Activated T-helper 1 cell treated with anti-CD3 and anti-CD28 coated beads, Interleukin-12 subunit alpha, Interleukin-12 subunit beta, Interleukin-2, Interleukin-4 antibody, amounts not matched to agents 30 ng/mL and 10 ng/mL and 1 ng/mL, durations not matched to agents 14 hours and 24 hours and 36 hours (primary cell): ENCODE measurements at places on chromosomes 13 and 19. TPM values are rescaled to one million over a fixed set of nuclear protein-coding genes. Genes with fewer than 3 reads are reported as not detected.

- no peak for DNase-seq
These were observed 116.0 kb upstream of the ARGLU1 start for GRCh38 chr13:106683918-106684317.

DNA sequence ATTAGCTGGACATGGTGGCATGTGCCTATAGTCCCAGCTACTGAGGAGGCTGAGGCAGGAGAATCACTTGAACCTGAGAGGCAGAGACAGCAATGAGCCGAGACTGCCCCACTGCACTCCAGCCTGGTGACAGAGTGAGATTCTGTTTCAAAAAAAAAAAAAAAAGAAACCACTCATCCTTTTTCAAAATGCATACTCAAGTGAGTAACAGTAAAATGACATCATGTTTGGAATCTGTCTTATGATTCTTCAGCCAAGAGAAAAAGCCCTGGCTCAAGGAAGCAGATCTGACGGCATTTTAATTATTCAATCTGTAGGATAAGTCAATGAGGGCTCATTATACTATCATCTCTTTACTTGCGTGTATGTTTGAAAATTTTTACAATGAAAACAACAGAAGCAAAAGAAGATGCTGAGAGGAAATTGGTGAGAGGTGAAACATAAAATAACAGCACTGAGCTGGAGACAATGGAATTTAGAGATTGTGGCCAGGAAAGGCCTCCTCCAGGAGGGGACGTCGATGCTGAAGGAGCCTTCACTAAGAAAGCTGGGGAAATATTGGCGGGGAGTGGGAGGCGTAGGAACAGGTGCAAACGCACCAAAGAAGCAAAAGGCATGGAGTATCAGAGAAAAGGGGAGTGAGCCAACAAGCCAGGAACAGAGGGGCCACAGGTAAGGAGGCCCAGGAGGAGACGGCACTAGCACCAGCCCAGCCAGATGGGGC, 12.9 kb upstream of the CCNE1 start:
- DNase-seq, result no peak

DNA sequence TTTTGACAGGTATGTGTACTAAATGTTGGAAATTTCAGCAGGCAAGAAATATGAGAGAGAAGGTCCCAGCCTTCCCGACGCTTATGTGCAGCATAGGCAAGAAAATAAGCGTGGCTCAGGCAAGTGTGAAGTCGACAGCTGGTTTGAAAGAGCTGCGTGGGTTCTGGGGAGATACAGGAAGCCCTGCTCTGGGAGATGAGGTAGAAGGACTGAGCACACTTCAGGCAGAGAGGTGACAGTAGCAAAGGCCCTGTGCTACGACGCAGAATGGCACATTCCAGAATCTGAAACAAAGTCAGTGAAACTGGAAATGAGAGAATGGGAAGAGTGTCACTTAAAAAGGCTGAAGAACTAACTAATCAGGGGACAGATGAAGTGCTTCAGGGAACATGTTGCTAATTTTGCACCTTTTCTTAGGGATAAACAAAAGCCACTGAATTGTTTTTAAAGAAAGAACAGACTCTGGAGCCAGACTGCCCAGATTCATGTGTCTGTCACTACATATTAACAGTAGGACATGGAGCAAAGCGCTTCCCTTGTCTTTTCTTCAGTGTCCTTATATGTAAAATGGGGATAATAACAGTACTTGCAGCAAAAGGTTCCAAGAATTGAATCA, 160.1 kb downstream of the SPRY2 start:
- no peak for DNase-seq

GRCh38 chr13:89628567-89628966, 1718.9 kb upstream of the MIR17HG start:
- no peak for DNase-seq

DNA sequence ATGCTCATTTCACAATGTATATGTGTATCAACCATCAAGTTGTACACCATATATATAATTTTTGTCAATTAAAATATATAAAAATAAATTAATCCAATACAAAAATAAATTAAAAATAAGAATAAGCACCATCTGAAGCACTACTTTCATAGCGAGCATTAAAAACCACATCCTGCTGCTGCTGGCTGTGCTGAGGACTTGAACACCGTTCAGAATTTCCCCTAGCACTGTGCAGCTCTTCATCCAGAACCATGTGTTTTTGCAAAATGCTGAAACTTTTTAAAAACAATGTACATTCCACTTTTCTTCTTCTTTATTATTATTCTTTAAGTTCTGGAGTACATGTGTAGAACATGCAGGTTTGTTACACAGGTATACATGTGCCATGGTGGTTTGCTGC, 40.0 kb upstream of the FOXO1 start:
- DNase-seq, result no peak

GRCh38 chr13:30091691-30092090, 215.7 kb downstream of the KATNAL1 start:
- DNase-seq, result no peak

DNA sequence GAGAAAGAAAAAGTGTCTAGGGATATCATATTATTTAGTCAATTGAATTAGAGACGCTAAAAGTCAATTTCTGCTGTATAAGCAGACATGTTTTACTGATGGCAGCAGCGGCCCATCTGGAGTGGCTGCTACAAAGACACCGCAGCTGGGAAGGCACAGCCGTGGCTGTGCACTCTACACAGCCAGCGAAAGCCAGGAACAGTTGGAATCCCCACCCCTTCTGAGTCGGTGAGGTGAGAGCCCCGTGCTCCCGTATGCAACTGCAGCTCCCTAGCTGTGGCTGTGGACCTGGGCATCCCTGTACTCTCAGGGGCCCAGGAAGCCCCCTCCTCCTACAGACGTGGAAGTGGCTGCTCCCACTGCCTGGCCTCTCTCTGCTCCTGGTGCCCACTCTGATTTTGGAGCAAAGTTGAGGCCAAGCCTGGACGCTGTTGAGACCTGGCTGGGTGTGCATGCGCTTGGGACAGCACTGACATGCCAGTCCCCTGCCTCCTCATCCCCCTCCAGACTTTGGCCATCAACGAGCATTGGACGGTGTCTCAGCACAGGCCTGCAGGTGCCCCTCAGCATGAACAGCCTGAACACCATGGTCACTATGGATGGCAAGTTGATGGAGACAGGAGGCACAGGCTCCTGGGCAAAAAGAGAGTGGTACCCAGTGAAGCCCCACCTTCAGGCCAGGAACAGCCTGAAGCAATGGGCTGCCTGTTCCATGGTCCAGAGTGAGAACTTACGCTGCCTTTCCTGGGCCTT, 944.0 kb upstream of the MIR17HG start:
- no peak for DNase-seq

DNA sequence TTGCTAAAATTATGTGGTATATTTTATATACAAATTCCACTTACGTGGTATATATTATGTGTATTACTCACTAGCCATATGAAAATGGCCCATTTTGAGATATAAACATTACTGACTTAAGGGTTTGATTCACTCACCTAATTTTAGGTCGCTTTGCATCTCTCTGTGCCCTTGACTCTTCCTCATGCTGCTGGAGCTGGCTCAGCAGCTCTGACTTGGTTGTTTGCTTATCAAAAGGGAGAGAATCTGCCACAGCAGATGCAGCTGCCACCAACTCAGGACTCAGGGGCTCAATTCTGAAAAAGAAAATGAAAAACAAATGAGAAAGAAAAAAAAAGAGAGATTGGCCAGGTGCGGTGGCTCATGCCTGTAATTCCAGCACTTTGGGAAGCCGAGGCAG, 12.2 kb downstream of the MRPS31 start:
- DNase-seq, result no peak

DNA sequence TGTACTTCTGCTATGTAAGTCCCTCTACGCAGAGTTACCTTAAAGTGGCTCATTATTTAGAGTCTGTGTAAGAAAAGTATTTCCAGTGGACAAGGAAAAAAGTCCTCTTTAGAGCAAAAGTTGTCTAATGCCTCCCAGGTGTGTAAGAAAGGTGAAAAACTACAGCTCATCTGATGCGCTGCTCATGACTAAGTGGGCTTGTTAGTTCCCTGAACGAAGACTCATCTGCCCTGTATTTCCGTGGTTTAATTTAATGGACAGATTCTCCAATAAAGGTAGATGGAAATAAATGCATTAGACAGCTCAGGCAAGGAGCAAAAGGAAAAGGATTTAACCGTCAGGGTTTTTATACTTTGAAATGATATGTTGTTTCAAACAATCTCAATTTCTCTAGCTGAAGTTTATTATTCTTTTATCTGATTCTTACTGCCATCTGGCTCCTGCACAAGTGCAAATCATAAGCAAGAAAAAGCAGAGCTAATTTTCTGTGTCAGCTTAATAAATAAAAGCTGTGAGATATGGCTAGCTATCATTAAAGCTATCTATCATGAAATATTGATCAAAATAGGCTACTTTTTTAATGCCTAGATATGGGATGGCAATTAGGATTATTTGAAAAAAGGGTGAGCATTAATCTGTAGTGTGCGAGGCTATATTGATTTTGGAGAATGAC, 73.7 kb upstream of the PCDH9 start:
- DNase-seq, result no peak

DNA sequence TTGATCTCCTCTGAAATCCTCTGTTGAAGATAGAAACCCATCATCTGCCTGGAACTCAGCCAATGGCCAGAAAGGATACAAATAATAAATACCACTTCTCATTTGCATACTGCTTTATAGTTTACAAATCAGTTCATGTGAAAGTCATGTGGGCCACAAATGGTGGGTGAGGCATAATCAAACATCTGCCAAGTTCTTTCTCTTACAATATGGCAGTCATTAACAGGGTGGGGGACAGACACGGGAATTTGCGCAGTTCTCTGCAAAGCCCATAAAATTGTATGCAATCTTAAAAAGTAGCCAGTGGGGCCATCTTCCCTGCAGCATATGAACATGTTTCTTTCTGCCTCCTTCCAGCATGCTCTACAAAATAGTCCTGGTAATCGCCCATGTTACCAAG, 59.6 kb downstream of the NUFIP1 start:
- DNase-seq, result no peak

DNA sequence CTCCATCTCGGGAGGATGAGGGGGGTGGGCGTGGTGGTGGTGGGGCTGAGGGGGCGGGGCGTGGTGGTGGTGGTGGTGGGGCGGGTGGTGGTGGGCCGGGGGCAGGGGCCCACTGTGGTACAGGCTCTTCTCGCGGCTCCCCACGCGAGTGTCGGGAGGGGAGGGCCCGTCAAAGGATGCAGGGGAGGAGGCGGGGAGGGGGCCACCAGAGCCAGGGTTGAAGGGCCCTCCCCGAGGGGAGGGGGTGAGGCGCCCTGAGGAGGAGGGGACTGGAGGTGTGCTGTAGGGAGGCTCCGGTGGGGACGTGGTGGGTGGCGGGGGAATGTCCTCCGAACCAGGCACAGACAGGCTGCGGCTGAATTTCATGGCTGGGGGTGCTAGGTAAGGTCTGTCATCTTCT, 19.6 kb downstream of the C19orf81 start:
- no peak for DNase-seq

DNA sequence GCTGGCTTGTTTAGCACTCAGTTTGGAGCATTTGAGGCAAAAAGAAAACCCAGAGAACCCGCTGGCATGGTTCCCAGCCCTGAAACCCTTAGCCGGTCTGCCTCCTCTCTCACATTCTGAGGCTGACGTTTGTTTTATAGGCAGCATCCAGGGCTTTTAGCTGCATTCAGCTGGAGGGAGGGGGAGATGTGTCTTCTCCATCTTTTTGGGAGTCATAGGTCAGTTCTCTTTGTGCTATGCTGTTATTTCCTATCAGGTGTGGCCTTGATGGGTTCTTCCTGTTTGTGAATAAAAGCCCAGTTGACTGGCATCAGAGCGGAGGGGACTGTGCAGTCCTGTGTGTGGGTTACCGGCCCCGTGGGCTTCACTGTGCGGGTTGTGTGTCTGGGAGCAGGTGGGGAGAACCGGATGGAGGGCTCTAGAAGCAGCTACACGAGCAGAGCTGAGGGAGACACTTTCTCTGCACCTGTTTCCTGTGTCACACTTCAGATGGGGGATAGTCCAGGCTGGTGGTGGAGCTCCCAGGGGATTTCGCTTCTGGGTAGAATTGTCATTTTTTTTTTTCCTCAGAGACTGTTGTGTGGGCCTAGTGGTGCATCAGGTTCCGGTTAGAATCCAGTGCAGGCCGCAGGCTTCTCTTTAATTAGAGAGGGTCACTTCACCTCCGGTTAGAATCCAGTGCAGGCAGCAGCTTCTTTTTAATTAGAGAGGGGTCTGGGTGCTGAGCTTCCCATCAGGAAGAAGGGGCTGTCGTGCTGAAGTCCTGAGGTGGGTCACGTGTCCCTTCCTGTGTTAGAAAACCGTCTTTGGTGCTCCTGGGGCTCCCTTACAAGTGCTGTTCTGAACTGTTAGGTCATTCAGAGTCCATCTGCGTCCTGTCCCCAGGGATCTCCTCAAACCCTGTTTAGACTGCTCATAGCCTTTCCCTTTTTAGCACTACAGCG, 69.6 kb downstream of the ARHGEF7 start:
- DNase-seq, result peak; percentile 17

- DNase-seq, result no peak
These were observed 7.3 kb upstream of the CYP2A7 start for GRCh38 chr19:40889366-40889765.

- DNase-seq, result no peak
These were observed 24.4 kb downstream of the CELF5 start for GRCh38 chr19:3248728-3249326.

GRCh38 chr13:76667551-76667950, 218.7 kb downstream of the KCTD12 start:
- no peak for DNase-seq

GRCh38 chr19:14405380-14405757, 13.8 kb downstream of the DDX39A start:
- DNase-seq, result no peak

GRCh38 chr19:12859546-12859945, 21.2 kb downstream of the MAST1 start:
- no peak for DNase-seq

GRCh38 chr19:1584500-1585242, 8.0 kb downstream of the MBD3 start:
- no peak for DNase-seq

DNA sequence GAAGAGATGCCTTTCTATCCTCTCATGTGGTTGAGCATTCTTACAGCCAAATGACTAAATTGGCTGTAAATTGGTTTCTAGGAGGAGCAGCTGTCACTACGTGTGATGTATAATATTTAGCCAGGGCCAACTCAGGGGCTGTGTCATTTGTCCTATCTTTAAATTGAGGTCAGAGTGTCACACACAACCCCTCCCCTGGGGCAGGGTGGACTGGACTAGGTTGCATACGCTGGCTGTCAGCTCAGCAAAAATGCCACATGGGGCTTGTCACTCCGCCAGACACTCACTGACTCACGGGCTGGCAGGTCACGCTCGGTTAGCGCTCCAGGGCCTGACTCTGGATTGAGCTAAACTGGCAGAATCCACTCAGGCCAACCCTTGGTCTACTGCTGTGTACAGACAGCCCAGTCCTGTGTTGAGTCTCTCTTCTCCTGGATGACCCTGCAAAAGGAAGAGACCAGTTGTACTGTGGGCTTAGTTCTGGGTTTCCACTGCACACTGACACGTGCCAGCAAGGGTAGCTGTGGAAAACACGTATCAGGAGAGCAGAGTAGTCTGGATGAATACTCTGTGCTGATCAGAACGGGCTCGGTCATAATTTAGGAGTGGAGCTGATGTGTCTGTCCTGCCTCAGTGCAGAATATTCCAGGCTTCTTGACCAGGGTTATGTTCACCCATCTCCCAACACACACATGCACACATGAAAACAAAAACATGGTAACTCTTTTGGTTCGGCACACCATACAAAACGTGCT, 29.1 kb downstream of the SHISA2 start:
- no peak for DNase-seq

- no peak for DNase-seq
These were observed 610 bp downstream of the ZSCAN1 start for GRCh38 chr19:58034477-58034793.

CLDN10 gene
- total RNA-seq, result not detected in 2 replicates

NTN5 gene
- 0.44 and 0.54 TPM in 2 replicates for total RNA-seq

PPP5C gene
- 160 and 173 TPM in 2 replicates for total RNA-seq

CASP14 gene
- total RNA-seq, result not detected in 2 replicates

ZNF677 gene
- 1.7 and 2.3 TPM in 2 replicates for total RNA-seq

PBX4 gene
- 28.0 and 29.6 TPM in 2 replicates for total RNA-seq

ZNF534 gene
- not detected in 2 replicates for total RNA-seq
